ENCODE measurements at places on chromosomes 1 and 21. TPM values are rescaled to one million over a fixed set of nuclear protein-coding genes. Genes with fewer than 3 reads are reported as not detected.

- no peak for DNase-seq
- no peaks in the 10 kb centered on the region for H3K4me1 ChIP-seq
- H3K4me3 ChIP-seq, result no peak overlapping the region
- H3K27ac ChIP-seq, result no peak overlapping the region
- H3K36me3 ChIP-seq, result no peaks in the 10 kb centered on the region
Observed at GRCh38 chr1:213345621-213346020, 294.6 kb downstream of the RPS6KC1 start.

The GREM2 gene
- total RNA-seq, result not detected

GRCh38 chr21:35775778-35776544, 284.4 kb downstream of the SETD4 start:
- H3K27me3 ChIP-seq, result no peaks in the 10 kb centered on the region
- H3K36me3 ChIP-seq, result no peaks in the 10 kb centered on the region
- no peak overlapping the region for H3K4me3 ChIP-seq
- H3K4me1 ChIP-seq, result peaks cover 9% of the 10 kb centered on the region
- no peak overlapping the region for H3K27ac ChIP-seq

DNA sequence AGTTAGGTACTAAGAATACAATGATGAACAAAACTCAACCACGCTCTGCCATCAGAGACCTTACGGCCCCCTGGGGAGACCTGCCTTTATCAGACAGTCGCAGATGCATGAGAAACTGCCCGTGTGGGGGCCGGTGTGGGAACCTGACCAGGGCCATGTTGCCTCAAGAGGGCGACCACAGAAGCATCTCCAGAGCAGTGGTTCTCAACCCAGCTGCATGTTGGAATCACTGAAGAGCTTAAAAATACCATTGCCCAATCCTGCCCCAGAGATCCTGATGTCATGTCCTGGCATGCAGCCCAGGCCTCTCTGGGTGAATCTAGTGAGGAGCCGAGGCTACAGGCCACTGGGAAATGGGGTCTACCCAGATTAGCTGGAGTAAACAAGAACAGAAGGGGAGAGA, 108.7 kb downstream of the PRDM2 start:
- H3K27ac ChIP-seq, result no peak overlapping the region
- no peaks in the 10 kb centered on the region for H3K4me1 ChIP-seq
- DNase-seq, result no peak
- H3K27me3 ChIP-seq, result no peaks in the 10 kb centered on the region
- H3K4me3 ChIP-seq, result no peak overlapping the region
- H3K36me3 ChIP-seq, result peaks cover 5% of the 10 kb centered on the region

DNA sequence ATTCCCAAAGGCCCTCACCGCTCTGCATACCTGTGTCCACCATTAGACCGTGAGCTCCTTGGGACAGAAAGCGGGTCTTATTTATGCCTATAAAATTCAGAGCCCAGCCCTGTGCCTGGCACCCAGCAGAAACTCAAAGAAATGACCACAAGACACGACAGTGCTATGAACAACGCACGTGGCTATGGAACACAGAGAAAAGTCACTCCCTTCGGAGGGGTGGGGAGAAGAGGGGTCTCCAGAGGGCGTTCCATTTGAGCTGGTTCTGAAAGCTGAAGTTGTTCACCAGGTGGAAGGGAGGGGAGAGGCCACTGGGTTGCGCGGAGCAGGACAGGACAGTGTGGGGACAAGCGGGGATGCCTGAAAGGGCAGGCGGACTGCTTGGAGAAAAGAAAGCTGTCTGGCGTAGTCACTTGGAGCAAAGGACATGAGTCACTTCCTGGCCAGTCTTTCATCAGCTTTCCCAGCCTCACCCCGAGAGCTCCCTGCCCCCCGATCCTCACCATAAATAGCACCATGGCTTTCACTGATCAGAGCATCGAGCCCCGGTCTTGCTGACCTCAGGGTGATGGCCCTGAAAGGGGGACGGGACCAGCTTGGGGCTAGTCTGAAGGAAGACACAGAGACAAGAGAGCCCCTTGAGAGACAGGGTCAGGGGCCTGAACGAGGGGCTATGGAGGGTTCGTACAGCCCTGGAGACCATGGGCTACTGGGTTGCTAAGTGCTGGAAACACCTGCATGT, 28.5 kb downstream of the ECE1 start:
- peak overlapping the region; percentile 44 for H3K4me3 ChIP-seq
- peaks cover 40% of the 10 kb centered on the region for H3K36me3 ChIP-seq
- H3K27me3 ChIP-seq, result no peaks in the 10 kb centered on the region
- H3K27ac ChIP-seq, result peak overlapping the region; percentile 97
- peak; percentile 96 for DNase-seq

DNA sequence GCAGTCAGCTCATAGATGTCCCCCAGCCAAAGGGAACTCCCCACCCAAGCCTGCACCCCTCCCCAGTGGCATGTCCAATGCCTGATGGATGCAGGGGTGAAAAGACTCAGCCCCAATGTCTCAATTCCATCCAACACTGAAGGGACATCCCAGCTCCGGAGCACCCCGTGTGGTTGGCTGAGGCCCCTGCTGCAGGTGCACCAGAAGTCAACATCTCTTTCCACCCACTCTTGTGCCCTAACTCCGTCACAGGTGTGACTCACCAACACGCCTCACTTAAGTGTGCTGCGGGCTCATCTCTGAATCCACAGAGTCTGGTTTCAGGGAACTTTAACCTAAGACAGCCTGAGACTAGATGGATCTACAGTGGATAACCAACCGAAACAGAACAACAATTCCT, 40.9 kb upstream of the ZBTB18 start:
- no peaks in the 10 kb centered on the region for H3K4me1 ChIP-seq
- H3K27me3 ChIP-seq, result no peaks in the 10 kb centered on the region
- no peak overlapping the region for H3K27ac ChIP-seq
- no peak overlapping the region for H3K4me3 ChIP-seq

The AK4 gene
- total RNA-seq, result 29.5 TPM

GRCh38 chr1:64679177-64679576, 65.7 kb upstream of the RAVER2 start:
- H3K4me1 ChIP-seq, result no peaks in the 10 kb centered on the region
- H3K27me3 ChIP-seq, result no peaks in the 10 kb centered on the region
- H3K27ac ChIP-seq, result no peak overlapping the region
- DNase-seq, result no peak

GRCh38 chr1:37999430-38000232, 5.7 kb downstream of the FHL3 start:
- H3K27ac ChIP-seq, result peak overlapping the region; percentile 96
- DNase-seq, result no peak
- H3K27me3 ChIP-seq, result no peaks in the 10 kb centered on the region
- peaks cover 5% of the 10 kb centered on the region for H3K36me3 ChIP-seq

The BCL2L15 gene
- not detected for total RNA-seq

GRCh38 chr1:162079030-162079429, 9.5 kb downstream of the NOS1AP start:
- DNase-seq, result no peak
- no peaks in the 10 kb centered on the region for H3K4me1 ChIP-seq
- H3K27ac ChIP-seq, result peak overlapping the region; percentile 71
- H3K4me3 ChIP-seq, result no peak overlapping the region

The CLCA2 gene
- not detected for total RNA-seq

All from ascending aorta (tissue), 2 donors.